ENCODE measurements at places on chromosomes 3 and 15.
A peak's percentile ranks its signal among the peaks of the same experiment; 100 is the strongest.

DNA sequence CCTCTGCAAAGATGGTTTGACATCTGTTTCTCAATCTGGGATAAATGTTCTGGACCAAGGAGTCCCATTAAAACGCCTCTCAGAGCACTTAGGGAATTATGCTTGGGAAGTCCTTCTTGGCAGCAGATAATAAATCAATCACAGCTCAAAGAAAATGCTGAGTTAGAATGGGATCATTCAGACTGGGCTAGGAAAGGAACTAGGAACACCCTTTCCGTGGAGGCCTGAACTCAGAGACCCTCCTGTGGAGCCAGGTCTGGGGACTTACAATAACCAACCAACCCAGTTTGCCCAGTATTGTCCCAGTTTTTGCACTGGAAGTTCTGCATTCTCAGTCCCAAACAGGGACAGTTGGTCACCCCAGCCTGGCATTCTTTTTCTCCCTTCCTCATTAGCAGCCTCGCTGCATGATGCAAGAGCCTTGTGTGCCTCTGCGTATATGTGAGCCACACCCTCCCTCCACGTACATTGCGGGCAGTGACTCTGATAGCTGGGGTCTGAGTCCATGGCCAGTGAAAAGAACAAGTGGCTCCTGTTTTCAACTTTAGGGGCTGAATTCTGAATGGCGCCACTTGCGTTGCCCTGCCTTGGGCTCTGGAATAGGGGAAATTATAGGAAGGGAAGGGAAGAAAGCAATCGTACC lies 88.7 kb downstream of the SEMA5B start:
- DNase-seq: no peak

DNA sequence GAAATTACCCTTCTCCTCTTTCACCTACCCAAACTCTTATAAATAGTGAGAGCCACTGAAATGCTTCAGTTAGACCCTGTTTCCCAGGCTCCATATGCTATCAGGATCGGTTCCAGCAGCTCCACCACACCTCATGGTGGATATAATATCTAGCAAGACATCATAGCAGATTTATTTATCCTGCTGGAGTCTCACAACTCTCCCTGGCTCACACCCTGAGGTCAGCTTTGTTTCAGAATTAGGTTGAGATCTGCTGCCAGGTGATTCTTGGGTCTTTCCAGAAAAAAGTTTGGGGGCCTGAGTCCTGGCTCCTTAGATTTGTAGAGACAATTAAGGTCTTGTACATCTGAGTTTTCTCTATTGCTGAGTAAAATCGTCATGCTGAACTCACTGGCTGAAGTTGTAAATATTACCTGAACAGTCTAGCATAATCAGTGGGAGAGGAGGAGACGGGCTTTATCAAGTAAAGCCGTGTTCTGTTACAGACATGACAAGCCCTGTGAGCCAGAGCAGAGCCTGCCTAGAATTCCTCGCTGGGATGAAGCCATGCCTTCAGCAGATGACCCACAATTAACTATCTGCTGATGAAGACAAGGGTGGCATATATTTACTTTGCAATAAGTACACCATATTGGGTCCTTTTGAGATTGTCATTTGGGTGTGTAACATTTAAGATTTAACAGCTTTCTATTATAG lies 131.6 kb downstream of the STAC start:
- DNase-seq: no peak

DNA sequence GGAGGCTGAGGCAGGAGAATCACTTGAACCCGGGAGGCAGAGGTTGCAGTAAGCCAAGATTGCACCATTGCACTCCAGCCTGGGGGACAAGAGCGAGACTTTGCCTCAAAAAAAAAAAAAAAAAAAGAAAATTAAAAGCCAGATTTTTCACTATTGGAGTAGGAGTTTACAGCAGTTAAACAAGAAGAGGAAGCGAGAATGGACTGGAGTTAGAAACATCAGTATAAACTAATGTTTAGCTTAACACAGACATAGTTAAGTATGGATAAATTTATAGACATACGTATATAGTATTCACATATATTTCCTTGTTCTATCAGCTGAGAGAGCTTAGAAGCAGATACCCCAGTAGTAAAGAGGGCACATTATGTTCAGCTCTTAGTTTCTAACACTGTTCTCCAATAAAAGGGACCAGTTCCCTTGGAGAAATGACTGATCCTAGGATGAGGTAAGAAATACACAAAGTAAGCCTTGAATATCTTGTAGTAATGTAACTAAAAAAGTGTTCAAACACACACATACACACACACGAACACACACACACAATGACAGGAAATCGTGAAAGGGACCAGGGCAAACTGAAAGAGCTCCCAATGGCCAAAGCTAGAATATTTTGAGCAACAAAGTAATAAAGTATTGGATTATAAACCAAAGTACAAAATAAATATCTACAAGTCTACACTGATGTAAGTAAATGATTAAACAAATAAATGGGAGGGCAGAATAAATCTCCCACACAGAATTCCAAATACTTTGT lies 25.1 kb downstream of the PIK3CB start:
- no peak for DNase-seq

GRCh38 chr3:121918779-121919483 lies 24.7 kb downstream of the SLC15A2 start:
- DNase-seq: no peak

- no peak for DNase-seq
Observed at GRCh38 chr3:197802779-197803459, 11.9 kb downstream of the LRCH3 start.

- no peak for DNase-seq
Observed at GRCh38 chr3:101248736-101249135, 71.6 kb downstream of the IMPG2 start.

DNA sequence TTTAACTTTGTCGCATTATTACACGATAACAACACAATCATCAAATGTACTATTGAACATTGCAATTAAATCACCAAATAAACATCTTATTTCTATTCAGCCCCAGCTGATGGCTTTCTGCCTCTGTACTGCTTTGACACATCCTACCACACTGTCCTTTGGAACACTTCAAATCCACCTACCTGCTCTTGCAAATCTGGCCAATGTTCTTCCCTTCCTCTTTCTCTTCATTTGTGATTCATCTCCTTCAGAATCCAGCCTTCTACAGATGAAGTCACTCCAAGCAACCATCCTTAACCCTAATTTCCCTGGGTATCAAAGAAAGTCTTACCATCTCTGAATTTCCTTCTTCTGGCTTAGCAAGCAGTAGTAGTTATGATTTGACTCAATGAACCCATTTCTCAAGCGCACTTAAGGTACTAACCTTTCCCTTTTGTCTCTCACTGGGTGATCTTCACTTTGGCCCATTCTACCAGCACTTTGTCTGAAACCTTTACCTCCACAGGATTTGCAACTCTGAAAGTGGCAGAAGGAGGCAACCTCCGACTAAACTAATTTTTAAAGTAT lies 502.9 kb downstream of the FOXP1 start:
- DNase-seq: no peak

GRCh38 chr15:63870043-63870394 lies 36.3 kb upstream of the HERC1 start:
- no peak for DNase-seq

- no peak for DNase-seq
Observed at GRCh38 chr3:151259664-151260063, 18.7 kb downstream of the P2RY14 start.

GRCh38 chr15:74375303-74375693 lies 7.9 kb upstream of the CYP11A1 start:
- no peak for DNase-seq

DNA sequence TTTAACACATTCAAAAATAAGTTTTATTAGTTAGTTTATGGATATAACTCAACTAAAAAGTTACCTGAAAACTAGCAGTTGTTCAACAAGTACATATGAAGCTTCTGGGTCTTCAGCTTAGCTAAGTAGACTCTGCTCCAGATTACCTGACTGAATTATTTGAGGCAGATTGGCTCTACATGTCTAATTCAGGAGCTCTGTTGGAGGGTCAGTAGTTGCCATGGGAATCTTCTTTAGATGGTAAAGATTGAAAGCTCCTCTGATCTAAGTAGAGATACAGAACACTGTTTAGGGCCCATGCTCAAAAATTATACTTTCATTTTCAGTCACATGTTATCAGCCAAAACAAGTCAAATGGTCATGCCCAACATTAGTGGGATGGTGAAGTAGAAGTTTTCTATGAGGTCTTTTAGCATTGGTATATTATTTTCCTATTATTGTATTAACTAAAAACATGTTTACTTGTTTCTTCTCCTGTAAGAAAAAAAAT lies 1476.9 kb downstream of the OTOL1 start:
- DNase-seq: no peak

- no peak for DNase-seq
Observed at GRCh38 chr15:42608752-42609488, 33.5 kb downstream of the STARD9 start.

DNA sequence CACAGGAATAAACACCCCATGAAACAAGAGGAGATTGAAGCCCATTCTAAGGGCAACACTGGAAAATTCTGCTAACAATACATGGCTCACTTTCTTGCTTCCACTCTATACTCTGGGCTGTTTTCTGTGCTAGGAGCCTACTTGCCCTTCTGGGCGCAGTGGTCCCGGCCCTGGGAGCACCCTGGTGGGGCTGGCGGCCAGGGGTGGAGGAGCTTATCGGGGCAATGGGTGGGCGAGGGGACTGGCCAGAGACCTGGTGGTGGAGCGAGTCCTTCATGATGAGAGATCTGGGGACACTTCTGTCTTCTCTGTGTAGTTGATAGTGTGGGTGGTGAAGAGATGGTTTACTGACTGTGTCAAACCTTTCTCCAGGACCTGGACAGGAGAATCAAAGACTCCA lies 1128.5 kb downstream of the TBL1XR1 start:
- no peak for DNase-seq

DNA sequence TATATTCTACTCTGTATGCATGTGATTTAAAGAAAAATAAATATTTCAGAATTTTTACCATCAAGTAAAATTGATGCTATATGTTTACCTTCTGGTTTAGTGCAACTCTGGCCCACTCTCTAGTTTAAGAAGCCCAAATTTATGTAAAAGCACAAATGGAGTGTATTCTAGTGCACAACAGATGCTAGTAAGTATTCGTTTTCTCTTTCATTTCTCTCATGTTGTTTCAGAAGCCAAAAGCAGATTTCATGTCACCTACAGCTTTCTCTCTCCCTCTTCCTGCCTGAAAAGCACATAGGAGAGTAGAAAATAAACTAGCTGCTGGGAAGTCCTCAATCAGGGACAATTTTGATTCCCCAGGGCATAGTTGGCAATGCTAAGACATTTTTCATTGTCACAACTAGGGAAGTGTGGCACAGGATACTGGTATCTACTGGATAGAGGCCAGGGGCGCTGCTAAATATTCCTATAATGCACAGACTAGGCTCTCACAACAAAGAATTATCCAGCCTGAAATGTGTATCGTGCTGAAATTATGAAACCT lies 147.4 kb upstream of the ARHGEF26 start:
- DNase-seq: no peak

DNA sequence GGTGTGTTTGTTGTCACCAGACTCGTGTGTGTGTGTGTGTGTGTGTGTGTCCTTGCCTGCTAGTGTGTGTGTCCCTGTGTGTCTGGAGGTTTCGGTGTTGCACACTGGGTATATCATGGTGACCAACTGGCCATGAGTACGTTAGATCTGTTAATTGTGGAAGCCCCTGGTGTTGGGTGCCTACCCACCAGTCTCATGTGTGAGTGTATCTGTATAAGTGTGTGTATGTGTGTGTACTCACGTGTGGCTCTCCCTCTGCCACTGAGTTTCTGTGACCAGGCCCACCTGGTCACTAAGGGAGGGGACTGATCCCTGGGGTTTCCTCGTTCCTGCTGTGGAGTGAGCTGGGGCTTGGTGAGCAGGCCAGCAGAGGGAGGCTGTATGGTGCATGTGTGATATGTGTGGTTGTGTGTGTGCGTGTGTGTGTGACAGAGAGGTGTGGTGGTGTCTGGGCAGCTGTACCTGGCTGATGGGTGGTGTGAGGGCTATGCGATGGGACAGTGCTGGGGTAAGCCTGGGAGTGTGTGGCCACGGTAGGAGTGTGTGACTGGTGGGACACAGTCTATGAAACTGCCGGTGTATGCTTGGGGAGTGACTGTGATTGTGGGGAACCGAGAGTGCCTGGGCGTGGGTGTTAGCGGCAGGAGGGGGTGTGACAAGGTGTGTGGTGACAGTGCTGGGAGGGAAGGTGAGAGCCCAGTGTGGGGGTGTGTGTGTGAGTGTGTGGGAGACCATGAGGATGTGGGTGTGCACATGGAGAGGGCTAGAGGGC lies 1.8 kb downstream of the PRKCD start:
- no peak for DNase-seq

GRCh38 chr3:187296058-187296457 lies 4.5 kb upstream of the MASP1 start:
- DNase-seq: no peak

DNA sequence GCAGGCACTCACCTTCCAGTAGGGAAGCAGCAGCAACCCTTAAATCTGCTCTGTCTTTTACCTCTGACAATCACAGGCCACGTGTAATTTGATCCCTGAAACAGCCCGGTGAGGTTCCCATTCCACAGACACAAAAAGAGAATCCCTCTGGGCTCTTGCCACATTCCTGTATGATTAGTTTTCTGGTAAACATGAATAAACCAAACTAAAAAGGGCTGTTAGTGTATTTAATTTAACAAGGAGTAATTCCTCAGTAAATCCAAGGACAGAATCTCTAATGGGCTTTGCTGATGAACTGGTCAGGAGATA lies 186.9 kb downstream of the FAM43A start:
- peak; percentile 49 for DNase-seq

DNA sequence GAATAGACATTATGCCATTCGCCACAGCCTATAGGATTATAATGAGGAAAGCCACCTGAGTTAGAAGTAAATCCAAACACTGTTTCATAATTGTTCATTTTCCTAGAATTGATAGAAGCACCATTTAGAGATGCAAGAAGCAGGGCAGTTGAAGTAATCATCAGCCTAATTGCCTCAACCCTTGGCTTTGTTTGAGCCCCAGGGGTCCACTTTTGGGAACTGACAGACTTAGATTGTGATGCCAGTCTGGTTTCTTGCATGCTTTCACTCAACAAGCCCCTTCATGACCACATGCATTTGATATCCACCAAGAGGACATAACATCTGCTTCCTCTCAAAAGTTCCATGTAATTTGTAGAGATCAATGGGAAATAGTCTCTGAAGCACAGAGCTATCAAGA lies 97.2 kb upstream of the COL8A1 start:
- DNase-seq: no peak

GRCh38 chr3:110677506-110677905 lies 394.1 kb upstream of the NECTIN3 start:
- DNase-seq: no peak

DNA sequence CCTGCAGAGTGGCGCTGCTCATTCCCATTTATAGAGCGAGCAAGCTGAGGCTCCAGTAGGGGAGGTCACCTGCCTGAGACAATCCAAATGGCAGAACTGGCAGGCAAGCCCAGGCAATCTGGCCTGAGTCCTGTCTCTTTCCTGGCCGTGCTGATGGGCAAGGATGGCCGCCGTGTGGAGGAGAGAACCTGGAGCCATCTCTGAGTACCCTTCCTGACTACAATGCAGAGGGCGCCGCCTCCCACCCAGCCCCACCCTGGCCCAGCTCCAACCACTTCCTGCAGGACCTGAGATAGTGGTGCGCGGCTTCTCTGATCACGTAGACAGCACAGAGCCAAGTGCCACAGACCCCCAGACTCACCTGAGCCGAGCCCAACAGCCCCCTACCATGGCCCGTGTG lies 7.0 kb downstream of the TLR9 start:
- no peak for DNase-seq

GRCh38 chr15:58486564-58486963 lies 54.8 kb downstream of the LIPC start:
- no peak for DNase-seq

- no peak for DNase-seq
Observed at GRCh38 chr3:182786564-182787196, 6.6 kb upstream of the ATP11B start.

- no peak for DNase-seq
Observed at GRCh38 chr3:107221856-107222255, 155.4 kb upstream of the CCDC54 start.
